ENCODE measurements at places on chromosomes 5 and 9.
A peak's percentile ranks its signal among the peaks of the same experiment; 100 is the strongest.

- no peak for DNase-seq
These were observed 88.1 kb downstream of the FGF1 start for GRCh38 chr5:142597546-142598337.

GRCh38 chr5:174383210-174384167 lies 338.0 kb downstream of the NSG2 start:
- DNase-seq = no peak

DNA sequence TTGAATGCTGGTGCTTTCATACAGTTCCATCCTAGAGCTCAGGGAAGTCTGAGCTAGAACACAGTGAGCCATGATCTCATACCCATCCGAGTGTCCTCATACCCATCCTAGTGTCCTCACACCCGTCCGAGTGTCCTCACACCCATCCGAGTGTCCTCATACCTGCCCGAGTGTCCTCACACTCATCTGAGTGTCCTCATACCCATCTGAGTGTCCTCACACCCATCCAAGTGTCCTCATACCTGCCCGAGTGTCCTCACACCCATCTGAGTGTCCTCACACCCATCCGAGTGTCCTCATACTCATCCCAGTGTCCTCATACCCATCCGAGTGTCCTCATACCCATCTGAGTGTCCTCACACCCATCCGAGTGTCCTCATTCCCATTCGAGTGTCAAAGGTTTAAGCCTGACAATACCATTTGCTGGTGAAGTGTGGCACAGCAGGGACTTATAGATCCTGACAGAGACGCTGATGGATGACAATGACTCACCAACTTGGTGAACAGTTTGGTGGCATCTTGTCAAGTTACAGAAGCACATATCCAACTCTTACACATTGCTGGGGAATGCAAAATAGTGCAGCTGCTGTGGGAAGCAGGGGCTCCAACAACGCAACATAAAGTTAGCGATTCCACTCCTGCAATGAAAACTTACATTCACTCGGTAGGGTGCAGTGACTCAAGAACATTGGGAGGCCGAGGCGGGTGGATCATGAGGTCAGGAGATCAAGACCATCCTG lies 77.0 kb upstream of the COL5A1 start:
- no peak for DNase-seq

DNA sequence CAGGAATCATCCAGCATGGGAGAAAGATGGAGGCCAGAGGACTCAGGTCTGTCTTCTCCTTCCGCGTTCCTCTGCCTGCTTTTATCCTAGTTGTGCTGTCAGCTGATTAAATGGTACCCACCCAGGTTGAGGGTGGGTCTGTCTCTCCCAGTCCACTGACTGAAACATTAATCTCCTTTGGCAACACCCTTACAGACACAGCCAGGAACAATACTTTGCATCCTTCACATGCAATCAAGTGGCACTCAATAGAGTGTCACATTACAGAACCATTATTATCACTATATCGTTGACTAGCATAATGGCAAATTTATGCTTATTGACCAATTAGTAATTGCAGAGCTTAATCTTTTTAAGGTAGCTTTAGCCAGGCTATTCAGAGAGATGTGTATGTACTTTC lies 64.8 kb downstream of the UNC13B start:
- peak; percentile 56 for DNase-seq

- DNase-seq = no peak
These were observed 54.3 kb downstream of the PIK3R1 start for GRCh38 chr5:68269820-68270219.

DNA sequence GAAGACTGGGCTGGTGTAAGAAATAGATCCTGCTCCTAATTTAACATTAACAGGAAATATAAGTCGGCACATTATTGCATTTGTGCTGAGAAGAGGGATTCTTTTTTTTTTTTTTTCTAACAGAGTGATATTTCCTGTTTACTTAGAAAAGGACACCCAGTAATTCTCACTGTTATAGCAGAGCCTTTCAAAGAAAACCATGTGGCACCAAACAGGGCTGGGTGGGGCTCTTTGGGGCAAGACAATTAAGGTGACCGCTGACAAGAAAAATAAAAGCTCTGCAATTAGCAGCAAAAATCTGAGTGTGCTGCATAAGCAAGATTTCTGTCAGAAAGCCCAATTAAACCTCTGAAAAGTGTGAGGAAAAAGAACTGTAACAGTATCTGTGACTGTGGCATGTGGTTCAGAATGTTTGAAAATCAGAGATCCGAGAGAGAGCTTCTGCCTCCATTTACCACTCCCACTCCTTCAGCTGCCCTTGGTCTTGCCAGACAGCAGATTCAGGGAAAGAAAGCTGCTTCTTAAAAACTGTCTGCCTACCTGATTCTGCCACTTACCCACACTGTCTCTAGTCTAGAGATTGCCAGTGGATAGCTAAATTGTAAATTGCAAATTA lies 77.1 kb upstream of the IQGAP2 start:
- DNase-seq = no peak

DNA sequence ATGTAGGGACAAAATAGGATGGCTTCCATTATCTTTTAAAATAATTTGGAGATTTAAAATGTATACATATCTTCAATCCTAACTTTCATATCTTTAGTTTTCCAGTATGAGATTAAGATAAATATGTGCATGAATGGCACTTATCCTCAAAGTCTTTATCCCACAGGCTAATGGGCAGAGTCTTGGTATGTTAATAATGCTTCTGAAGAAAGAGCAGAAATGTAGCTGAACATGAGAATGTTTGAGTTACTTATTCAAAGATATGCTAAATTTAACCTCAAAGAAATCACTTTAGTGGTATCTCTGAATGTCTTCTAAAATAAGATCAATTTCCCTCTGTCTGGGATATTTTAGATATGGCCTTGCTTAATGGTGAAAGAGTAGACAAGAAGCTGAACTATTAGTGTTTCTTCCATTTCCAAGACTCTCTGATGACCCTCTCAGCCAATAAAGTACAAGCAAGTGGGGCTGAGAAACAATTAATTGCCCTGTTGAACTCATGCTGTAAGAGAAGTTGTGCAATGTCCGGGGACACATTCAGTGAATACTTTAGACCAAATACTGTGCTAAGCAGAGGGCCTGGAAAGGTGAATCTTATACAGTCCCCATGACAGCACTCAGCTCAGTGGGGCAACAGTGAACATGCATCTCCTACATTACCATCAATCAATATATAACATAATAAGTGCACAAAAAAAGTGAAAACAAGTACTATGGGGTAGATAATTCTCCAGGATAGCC lies 50.0 kb upstream of the ADAMTSL1 start:
- no peak for DNase-seq

DNA sequence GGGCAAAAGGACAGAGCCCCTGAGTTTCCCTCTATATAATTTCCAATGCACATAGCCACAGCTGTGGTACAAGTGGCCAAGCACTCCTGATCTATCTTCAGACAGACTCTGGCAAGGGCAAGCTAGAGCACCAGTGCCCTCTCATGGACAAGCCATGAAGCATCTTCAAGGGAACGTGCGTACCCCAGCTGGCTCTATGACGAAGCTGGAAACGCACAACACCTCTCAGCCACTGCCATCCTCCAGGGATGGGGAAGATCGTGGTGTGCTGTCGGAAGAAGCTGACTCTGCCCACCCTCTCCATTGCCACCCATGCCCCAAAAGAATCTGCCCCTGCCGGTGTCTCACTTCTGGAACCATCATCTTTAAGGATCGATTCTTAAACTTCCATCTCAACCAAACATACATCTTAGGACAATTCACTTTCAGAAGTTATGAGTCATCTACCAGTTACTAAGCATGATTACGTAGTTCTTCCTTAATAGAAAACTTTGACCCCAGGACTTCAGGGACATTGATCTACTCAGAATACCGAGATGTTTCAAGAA lies 482.9 kb downstream of the AGTPBP1 start:
- DNase-seq = no peak

DNA sequence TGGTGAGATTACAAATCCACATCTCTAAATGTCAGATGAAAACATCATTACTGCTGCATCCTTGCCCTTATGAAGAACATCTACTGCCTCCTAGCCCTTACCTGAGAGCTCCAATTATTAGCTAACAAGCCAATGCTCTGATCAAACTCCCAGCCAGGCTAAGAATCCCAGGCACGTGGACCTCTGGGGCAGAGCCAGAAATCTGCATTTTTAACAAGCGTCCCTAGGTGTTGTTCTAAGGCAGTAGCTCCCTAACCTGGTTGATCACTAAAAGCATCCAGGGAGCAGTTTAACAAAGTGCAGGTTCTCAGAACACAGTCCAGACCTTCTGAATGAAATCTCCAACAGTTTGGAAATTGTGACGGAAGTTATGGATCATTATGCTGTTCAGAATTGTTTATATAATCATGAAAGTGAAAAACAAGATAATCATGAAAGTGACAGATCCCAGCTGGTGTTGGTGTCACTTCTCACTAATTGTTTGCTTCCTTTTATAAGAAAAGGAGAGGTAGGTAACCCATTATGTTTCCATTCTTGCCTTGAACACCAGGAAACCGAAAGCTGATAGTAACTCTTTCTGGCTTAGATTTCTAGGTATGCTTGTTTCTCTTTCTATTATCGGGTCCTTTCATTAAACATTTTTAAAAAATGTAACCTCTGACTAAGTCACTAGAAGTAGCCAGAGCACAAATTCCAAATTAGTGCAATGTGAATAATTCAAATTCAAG lies 216.5 kb upstream of the NR4A3 start:
- DNase-seq = no peak

GRCh38 chr5:40549616-40550015 lies 130.1 kb upstream of the PTGER4 start:
- DNase-seq = no peak
